ENCODE measurements at places on chromosomes 13 and 19.
A peak's percentile ranks its signal among the peaks of the same experiment; 100 is the strongest.

- DNase-seq = no peak
These were observed 381.1 kb downstream of the FGF14 start for GRCh38 chr13:102020611-102021216.

GRCh38 chr19:387777-388176 is 21.2 kb downstream of the C2CD4C start:
- no peak for DNase-seq

DNA sequence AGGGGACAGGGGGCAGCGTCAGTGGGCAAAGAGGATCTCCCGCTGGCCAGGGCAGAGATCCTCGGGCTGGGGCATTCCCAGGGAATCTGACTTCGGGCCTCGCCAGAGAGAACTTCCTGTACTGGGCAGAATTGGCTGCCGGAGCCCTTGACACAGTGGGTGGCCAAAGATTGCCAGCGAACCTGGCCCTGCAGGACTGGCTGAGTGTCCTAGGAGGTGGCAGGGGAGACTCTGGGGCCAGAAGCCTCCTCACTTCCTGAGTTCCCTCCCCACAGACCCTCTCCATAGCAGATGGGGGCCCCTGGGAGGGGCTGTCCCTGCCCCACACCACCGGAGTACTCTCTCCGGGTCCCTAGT is 19.3 kb downstream of the DPP9 start:
- DNase-seq = no peak

DNA sequence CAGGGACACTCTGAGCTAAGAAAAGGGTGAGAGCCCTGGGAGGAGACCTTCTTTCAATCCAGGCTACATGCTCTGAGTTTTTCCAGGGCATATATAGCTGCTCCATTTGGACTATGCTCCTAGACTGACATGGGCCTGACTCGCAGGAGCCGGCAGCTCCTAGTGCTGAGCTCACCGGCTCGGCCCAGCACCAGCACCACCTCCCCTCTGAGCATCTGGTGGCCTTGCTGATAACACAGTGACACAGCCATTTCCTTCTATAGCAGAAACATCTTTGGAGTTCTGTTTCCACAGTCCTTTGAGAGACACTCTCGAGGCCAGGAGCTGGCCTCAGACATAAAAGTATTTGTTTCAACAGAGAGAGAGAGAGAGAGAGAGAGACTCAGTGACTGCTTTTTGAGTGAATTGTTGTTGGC is 184.9 kb downstream of the TM9SF2 start:
- DNase-seq = no peak

DNA sequence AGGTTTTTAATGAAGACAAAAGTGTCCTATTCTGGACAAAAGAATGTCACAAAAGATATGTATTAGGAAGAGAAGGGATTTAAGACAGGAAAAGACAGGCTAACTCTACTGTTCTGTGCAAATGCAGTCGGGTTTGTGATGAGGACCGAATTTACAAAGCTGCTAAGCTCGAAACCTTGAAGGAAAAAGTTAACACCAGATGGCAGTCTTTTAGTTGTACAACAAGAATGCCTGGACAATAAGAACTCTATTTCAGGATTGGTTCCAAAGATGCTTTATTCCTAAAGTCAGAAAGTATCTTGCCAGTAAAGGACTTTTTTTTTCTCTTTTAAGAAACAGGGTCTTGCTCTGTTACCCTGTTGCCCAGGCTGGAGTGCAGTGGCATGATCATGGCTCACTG is 51.1 kb downstream of the HS6ST3 start:
- DNase-seq = peak; percentile 8

GRCh38 chr19:17406046-17406886 is 836 bp upstream of the BST2 start:
- DNase-seq = no peak

GRCh38 chr19:7415163-7415856 is 66.6 kb downstream of the ARHGEF18 start:
- DNase-seq = no peak

DNA sequence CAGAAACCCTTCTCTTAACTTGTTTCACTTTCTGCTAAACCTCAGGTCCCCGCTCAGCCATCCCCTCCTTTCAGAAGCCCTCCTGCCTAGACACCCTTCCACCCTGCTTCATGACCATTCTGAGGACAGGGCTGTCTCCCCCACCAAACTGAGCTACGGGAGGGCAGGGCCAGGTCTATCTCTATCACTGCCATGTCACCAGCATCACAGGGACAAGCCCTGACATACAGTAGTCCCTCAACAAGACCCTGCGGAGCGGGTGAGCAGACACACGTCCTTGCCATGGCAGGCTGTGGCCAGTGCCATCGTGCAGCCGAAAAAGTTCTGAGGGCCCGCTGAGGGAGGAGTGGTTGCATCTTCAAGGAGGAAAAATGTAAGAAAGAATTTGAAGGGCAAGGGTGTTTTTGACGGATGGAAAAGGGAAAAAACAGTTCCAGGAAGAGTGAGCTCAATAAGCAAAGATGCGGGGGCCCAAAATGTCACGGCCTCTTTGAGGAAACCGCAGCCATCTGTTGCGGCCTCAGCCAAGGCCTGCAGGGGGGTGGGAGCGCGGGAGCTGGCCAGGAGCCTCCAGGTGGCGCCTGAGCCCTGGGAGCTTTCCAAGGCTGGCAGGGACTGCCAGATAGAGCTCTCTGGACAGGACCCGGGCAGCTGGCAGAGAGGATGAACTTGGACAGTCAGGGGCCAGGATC is 8.1 kb downstream of the PTGIR start:
- DNase-seq = no peak

DNA sequence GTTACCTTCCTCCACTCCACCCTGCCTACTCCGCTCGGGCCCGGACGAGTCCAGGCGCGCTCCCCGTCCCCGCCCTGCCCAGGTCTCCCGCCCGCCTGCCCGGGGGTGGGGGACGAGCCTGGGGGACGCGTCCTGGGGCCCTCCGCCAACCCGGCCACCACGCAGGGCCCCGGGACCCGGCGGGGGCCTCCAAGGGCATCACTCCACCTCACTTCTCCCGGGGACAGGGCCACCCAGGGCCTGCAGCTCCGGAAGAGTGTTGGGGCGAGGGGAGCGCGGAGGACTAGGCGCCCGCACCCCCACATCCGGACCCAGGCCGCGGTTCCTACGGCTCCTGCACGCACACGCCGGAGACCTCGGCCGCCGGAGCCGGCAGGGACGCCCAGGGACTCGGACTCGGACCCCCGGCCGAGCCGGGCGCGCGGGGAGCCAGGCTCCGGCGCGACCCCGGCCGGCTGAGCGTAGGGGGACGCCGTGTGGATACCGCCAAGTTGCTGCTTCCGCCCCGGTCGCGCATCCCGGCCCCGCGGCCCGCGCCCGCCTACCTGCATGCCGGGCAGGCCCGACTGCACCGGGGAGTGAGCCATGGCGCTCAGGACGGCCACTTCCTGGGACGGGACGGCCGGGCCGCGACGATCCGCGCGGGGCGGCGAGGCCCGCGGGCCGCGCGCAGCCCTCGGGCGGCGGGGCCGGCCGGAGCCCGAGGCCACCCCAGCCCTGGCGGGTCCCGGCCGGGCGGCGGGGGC is 534 bp downstream of the STK24 start:
- no peak for DNase-seq

- DNase-seq = no peak
These were observed 4.1 kb downstream of the FPR2 start for GRCh38 chr19:51765086-51765485.

DNA sequence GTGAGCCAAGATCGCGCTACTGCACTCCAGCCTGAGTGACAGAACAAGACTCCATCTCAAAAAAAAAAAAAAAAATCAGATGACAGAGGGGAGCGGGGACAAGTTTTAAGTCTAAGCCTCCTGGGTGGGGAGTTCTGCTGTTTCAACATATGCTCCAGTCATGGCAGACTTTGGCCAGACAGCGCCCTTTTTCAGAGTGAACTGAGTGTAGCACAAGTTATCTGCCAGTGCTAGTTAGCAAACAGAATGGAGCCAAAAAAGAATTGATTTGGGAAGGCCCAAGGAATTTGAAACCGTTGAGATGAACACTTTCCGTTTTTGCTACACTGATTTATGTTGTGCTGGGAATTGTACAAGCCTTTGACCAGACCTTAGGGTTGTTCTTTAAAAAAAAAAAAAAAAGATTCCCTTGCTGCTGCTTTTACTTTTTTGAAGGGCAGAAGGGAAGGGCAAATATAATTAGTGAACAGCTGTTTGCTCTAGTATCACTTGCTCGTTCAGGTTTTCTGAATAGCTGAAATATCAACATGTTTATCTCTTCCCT is 5.7 kb downstream of the ACTN4 start:
- no peak for DNase-seq

- no peak for DNase-seq
These were observed 21.6 kb downstream of the VASP start for GRCh38 chr19:45528744-45529419.

GRCh38 chr19:49973987-49974386 is 13.0 kb upstream of the SIGLEC11 start:
- no peak for DNase-seq

DNA sequence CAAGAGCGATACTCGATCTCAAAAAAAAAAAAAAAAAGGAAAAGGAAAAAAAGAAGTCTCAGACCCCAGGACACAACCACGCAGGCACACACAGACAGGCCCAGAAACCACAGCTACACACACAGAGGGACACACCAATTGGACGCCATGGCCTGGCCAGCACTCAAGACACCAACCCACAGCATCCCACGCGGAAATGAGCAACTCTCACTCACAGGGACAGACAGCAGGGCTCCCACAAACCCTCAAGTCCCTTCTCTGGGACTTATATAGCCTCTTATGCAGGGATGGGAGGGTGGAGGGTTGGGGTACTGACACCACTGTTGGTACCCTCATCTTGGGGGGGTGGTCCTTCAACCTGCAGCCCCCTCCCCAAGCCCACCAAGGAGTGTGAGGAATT is 5.9 kb downstream of the NOTCH3 start:
- no peak for DNase-seq

DNA sequence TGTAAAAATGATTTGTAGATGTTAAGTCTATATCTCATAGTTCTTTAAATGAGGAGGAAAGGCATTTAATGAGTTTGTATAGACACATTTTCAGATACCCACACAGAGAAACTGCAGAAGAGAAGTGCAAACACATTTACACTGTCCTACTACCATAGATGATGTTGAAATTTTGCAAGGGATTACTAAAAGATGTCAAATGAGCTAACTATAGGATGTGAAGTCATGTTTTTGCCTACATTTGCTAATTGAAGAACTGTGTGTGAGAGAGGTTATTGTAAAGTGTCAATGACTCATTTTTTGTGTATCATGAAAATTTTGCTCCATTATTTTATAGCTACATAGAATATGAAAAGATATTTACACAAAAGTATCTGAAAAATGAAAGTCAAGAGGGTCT is 178.9 kb downstream of the ITGBL1 start:
- DNase-seq = no peak

DNA sequence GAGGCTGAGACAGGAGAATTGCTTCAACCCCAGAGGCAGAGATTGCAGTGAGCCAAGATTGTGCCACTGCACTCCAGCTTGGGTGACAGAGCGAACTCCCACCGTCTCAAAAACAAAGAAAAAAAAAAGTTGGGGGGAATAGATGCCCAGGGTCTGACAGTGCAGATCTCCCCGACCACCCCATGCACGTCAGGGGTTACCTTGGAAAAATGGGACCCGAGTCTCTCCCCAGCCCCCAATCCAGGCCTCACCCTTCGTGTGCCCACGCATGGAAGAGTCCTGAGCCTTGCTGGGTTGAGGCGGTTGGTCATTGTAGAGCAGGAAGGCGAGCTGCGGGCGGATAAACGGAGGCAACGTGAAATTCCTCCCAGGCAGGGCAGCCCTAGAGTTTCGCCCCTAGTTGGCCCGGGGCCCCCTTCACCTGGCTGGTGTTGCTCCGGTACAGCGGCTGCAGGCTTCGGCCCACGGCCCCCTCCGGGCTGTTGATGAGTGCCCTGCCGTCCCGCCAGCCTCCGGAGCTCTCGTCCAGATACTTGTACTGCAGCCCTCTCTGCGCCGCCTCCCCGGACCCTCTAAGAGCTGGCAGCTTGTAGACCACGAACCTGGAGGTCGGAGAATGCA is 588 bp downstream of the DNASE2 start:
- DNase-seq = no peak

DNA sequence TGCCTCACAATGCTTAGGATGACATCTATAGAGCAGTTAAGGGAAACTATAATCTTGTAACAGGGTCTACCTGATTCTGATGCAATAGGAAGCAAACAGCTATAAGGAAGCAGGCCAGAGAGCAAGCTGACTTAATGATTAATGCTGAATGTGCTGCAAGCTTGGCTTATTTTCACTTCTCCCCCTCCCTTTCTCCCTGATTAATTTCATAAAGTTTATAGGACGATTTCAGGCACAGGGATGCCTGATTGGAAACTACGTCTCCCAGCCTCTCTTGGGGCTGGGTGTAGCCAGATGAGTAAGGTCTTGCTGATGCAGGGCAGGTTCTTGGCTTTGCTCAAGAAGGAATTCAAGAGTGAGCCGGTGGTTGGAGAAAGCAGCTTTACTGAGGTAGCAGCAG is 82.8 kb upstream of the MRI1 start:
- no peak for DNase-seq

DNA sequence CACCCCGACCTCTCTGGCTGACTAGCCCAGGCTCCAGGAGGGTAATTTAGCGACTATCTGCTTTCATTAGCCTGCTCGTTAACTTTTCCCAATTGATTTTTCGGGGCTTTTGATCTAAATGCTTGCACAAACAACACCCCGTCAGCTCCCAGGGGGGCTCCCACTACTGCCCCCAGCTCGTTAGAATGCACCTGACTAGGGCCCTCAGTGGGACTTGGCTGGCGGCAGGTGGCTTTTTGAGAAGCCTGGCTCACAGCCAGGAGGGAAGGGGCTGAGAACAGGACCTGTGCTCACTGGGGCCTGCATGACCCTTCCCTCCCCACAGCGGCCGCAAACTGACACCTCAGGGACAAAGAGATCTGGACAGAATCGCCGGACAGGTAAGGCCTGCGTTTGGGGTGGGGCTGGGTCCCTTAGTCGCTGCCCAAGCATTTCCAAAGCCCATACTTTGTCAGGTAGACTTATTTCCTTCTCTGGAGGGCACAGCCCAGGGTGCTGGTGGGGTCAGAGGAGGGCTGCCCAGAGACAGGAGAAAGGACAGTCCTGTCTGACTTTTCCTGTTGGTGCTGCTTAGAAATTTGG is 7.6 kb upstream of the CD79A start:
- DNase-seq = no peak

GRCh38 chr19:8096071-8096470 is 43.5 kb downstream of the CCL25 start:
- no peak for DNase-seq

DNA sequence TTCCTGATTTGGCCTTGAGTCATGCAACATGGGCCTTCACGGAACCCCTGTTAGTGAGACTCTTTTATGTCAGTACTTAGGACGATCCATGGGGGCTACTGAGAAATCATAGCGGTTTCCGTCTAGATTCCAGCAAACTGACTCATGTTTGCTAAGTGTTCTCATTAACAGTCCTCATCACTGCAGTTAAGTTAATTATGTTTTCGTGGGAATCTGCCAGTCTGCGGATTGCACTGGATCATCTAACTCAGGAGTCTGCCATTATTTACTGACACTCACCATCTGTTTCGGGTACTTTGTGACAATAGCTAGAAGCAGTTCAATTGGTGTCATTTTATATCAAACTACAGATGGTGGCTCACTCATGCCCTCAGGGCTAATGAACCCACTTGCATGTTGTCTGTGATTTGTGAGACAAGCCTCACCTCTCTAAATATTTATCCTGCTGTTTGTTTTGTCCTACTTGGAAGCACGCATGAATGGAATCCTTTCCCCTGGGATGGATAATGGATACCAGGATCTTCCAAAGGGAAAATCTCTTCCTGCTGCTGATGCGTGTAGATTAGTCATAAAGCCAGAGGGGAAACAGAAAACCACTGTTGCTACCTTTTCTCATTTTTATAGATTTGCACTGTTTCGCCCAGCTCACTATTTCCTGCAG is 61.8 kb downstream of the RAB20 start:
- DNase-seq = peak; percentile 11

- no peak for DNase-seq
These were observed 1.3 kb upstream of the ZNF181 start for GRCh38 chr19:34732612-34733211.

All from amniotic stem cell (primary cell).